MM.1S (cell line): ENCODE measurements at places on chromosomes 7 and 10.

DNA sequence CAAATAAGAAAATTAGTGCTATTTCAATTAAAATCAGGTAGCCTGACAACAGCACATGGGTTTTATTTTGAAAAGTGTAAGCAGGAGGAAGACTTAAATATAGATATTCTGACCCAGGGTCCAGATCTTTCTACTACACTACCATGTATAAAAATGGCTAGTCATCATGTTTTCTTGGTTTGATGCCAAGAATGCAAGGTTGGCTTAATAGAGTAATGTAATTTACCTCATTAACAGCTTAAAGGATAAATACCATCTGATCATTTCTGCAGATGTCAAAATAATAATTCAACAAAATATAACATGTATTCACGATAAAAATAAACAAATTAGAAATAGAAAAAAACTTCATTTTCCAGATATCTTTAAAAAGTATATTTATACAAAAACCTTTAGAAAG, 39.4 kb downstream of the FRMD4A start:
- DNase-seq = no peak

DNA sequence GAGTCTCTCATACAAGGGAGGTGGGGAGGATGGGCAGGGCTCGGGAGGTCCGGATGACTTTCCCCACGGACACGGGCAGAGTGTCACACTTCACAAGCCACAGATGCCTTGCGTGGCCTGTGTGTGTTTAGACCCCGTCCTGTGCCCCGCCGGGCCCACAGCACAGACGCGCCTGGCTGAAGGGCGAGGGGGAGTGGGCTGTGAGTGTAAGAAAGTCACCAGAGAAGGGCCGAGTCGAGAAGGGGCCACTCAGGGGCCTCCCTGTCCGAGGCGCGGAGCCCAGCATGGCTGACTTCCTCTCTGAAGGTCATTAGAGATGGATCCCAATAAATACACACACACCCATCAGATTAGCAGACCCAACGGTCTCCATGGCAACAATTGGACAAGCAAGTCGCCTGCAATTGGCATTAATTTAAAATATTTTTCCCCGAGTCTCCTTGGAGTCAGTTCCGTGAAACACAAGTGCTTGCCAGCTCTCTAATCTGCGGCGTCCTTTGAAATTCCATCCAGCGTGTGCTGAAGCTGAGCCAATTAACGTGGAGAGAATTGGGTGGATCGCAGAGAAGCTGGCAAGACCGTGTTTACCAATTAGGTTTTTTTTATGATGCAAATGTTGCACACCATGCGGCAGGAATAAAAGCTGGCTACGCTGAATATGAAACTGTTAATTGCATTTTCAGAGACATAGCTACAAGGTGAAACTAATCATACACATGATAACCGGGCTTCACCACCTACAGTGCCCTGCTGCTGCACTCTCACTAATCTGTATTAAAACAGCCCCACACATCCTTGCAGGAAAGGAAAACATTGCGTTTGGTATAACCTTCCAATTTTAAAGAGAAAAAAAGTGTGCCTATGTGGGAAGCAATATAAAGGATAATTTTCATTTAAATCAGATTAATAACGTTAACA, 571.2 kb downstream of the PTPRN2 start:
- peak; percentile 61 for DNase-seq

DNA sequence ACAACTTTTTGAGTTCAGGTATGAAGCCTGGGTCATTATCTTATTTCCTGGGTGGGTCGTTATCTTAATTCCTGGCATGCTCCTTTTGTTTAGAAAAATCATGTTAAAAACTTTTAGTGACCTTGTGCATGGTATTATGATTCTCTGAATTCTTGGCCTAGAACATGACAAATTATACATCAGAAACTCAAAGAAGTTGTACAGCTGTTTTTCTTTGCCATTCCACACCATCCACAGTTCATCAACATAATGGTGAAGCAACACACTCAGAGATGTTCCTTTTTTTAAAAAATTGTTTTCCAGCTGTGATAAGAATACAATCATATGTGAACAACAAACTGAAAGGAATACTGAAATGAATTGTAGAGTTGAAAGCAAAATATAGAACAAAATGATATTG, 149.2 kb upstream of the SEMA3D start:
- no peak for DNase-seq

DNA sequence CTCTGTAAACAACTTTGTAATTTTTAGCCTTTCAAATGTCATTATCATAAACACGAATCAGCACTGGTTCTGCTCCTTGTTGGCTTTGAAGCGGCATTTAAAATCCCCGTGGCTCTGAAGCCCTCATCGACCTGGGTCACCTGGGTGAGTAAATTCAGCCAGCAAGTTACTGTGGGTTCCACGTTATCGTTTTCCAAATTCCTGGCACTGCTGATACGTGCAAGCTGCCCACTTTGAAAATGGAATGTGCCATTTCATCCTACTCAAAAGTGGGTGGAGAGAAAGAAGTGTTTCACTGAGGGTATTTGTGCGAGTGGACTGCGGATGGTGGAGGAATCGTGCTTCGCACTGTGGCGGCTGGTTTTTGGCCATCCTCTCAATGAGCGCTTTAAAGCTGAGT, 281.7 kb downstream of the KLF6 start:
- DNase-seq = no peak

- no peak for DNase-seq
These were observed 51.6 kb downstream of the HBP1 start for GRCh38 chr7:107220356-107220755.

GRCh38 chr7:29113384-29114102, 32.8 kb downstream of the CPVL start:
- DNase-seq = peak; percentile 82

- DNase-seq = peak; percentile 28
These were observed 536 bp upstream of the POM121 start for GRCh38 chr7:72924386-72924732.

DNA sequence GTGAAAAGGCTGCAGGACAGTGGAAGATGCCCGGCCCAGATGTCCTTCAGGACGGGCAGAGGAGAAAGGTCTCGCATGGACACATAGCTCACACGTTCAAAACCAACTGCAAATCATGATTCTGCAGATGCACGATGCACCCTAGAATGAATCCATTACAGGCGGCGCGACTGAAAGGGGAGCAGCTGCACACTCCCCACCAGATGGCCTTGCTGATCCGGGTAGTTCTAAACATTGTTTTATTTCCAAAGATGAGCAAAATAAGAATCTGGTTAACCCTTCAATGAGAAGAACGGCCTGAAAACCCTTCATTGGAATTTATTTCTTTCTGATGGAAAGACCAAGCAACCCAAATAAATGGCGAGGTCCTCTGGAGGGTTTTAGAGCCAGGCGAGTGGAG, 33.8 kb downstream of the CHST15 start:
- no peak for DNase-seq

- no peak for DNase-seq
These were observed 54.8 kb downstream of the DAGLB start for GRCh38 chr7:6392712-6393666.

- DNase-seq = peak; percentile 72
These were observed 500 bp downstream of the CUL1 start for GRCh38 chr7:148699024-148699781.
